Cerebellar nuclear complex (tissue), 1 donor: ENCODE measurements at places on chromosomes 1 and 21.

DNA sequence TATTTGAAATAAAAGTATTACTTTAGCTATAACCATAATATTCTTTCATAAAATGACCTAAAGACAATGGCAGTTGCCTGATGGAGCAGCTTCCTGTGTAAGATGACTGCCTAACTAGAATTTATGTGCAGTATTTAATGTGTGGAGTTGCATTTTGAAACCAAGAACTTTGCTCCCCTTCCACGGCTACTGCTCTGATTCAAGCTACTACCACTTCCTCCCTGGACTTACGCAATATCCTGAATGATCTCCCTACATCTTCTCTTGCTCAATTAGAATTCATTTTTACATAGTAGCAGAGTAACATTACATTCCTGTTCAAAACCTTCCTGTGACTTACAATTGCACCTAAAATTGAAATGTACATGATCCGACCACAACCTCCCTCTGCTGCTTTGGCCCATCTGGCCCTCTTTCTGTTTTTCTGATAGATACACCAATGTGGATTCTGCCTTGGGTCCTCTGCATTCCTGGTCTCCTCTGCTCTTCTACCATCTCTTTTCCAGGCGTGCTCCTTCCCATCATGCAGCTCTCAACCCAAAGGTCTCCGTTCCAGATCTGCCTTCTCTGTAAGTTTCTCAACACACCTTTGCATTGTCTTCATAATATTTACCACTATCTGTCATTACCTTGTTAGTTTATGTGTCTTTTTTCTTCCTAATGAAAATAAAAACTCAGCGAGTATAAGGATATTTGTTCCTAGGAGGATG lies 47.4 kb upstream of the USP25 start:
- DNase-seq: no peak

DNA sequence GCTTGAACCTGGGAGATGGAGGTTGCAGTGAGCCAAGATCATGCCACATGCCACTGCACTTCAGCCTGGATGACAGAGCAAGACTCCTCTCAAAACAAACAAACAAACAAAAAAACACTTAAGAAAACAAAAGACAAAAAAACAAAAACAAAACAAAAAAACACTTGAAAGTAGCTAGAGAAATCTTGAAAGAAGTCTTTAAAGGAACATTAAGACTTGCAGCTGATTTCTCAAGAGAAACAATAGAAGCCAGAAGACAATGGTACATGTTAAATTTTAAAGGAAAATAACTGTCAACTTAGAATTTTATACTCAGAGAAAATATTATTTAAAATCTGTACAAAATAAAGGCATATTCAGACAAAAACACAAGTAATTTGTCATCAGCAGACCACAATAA lies 71.3 kb downstream of the HLX start:
- DNase-seq: no peak

- DNase-seq: no peak
Observed at GRCh38 chr1:18540136-18540765, 59.5 kb downstream of the KLHDC7A start.

GRCh38 chr1:206117151-206117948 lies at the start of gene AVPR1B:
AVPR1B (minus strand) TSS chr1:206117388; CDS start chr1:206116890, 498 bp downstream.
- no peak for DNase-seq

DNA sequence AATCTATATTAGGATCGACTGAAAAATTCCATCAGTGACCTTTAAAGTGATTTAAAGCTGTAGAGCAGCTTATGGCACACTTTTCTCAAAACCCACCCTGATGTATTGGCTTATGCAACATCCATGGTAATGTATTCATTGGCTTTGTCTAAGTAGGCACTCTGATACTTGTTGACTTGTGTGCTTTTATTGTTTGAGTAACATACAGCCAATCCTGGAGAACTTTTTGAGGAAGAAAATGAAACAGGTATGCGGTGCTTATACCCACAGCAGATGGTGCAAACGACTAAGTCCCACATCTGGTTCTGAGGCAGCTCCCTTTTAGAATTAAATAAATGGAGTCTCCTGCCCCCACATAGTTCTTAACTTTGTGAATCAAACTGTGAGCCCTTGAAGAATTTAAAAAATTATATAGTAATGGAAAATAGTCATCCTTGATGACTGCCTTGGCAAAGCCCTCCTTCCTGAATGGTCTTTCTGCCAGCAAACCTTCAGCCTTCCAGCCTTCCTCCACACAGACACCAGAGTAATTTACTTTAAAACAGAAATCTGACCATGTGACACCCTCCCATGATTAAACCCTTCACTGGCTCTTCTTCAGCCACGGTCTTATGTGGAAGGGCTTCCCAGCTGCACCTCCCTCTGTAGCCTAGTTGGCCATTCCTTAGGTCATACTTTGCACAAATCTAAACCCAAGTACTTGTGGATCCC lies 116.0 kb downstream of the BCAR3 start:
- DNase-seq: no peak

DNA sequence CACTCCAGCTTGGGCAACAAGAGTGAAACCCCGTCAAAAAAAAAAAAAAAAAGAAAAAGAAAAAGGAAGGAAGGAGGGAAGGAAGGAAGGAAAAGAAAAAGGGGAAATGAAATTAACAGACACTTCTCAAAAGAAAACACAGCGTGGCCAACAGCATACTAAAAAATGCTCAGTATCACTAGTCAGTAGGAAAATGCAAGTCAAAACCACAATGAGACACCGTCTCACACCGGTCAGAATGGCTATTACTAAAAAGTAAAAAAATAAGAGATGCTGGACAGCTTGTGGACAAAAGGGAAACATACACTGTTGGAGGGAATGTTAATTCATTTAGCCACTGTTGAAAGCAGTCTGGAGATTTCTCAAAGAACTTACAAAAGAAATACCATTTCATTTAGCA lies 369.5 kb upstream of the BRINP3 start:
- no peak for DNase-seq

- no peak for DNase-seq
Observed at GRCh38 chr1:232340446-232340845, 289.5 kb downstream of the SIPA1L2 start.

DNA sequence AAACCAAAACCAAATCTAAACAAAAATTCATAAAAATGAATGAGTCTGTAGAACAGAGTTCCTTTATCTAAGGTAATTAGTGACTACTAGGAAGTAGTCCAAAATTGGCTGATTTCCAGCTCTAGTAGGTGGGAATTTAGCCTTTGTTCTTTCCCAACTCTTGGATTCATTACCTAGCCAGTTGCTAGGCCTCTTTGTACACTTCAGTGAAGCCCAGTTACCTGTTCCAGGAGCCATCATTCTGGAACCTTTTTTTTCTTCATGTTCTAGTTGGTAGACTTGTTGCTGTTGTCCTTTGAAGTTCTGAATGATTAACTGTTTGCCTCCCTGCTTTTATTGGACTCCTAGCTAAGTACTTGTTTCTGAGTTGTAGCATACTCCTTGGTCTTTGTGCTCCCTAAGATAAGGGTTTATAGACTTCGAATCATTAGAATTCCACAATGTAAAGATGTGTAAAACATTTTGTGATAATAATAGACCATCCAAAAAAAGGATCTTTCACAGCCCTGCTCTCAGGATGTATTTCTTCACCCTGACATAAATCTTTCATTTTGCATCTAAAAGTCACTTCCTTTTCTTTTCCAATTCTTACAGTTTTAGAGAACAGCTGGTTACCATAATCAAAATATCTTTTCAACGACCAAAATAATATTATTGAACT lies 9.8 kb downstream of the PLA2G4A start:
- no peak for DNase-seq

- DNase-seq: no peak
Observed at GRCh38 chr1:64110924-64111777, 92.3 kb upstream of the UBE2U start.
